ENCODE measurements at places on chromosomes 2 and 18.

- no peak for DNase-seq
Measured at GRCh38 chr2:241018051-241018891, 19.9 kb downstream of the SNED1 start.

GRCh38 chr18:31683106-31683505 is 1.3 kb downstream of the B4GALT6 start:
- no peak for DNase-seq

- no peak for DNase-seq
Measured at GRCh38 chr2:72926811-72927465, 9.6 kb downstream of the EMX1 start.

DNA sequence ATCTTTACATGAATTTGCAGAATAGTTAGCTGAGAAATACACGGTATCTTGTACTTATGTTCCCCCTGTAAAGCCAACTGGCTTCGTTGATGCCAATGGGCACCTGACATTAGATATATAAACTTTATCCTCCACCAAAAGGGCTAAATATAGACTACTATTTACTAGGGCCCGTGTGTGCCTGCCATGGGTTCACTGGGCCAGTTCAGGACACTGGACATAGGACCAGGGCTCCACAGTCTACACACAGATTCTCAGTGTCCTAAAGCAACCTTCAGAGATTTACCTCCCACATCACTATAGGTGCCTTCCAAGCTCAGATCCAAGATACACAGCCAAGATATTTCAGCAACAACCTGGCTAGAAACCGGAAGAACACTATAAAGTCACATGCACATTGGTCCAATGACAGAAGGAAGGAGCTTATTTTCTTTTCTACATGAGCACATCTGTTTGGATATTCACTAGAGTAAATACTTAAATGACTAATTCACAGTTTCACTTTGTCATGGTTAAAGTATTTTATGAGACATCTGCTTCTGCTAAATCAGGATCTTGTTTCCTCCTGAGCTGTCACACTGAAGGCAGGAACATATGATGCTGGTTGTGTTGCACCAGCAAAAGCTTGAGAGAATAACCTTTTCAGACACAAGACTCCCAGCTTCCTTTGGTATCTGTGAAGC is 95.1 kb downstream of the MYO5B start:
- DNase-seq = no peak

- DNase-seq = no peak
Measured at GRCh38 chr2:224922142-224922727, 120.0 kb downstream of the DOCK10 start.

DNA sequence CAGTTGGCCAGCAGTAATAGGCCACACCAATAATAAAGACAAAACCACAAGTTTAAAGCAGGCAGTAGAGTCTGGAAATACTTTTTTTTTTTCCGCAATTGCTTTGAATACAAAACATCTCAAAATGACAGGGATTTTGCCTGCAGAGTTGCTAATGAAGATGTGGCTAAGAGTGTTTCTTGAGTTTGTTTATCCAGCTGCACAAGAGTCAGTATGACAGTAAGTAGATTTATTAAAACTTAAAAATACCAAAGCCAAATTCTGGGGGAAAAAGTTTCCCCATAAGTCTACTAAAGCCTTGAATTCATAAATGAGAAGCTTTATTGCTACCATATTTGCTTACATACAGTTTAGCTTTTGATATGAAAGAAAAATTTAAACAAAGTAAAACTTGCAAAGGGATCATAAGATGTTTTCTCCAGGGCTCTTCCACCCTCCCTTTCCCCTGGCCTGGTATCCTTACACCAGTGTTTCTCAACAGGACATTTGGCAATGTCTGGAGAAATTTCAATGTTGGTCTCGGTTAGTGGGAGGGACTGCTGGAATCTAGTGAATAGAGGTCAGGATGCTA is 3.9 kb upstream of the DSEL start:
- DNase-seq = no peak

GRCh38 chr2:195181059-195181705 is 475.8 kb upstream of the SLC39A10 start:
- no peak for DNase-seq

DNA sequence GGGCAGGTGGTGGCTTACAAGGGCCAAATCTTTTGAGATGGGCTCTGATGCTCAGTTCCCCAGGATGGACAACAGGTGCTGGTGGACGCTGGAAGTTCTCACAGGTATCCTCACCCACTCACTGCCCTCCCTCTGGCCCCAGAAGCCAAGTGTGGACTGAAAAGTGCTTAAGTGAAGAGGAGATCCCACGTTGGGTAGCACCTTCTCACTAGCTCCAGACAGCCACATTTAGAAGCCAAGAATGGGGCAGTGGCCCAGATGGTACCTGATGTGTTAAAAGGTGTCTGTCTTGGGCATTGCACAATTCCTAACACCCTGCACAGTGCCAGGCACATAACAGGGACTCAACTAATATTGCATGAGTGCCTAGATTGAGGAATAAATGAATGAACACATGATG is 115.3 kb upstream of the TEX51 start:
- DNase-seq = no peak

DNA sequence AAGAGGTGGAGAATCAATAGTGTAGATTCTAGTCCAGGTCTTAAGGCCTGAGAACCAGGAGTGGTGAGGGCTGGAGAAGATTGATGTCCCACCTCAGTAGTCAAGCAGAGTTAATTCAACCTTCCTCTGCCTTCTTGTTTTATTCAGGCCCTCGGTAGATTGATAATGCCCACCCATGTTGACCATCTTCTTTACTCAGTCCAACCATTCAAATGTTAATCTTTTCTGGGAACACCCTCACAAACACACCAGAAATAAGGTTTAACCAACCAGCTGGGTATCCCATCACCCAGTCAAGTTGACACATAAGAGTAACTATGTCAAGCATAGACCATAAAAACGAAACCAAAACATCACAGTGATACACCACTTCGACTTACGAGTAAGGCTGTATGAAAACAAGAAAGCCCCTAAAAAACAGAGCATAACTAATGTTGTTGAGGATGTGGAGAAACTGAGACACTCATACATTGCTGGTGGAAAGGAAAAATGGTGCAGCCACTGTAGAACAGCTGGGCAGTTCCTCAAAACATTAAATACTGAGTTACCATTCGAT is 57.5 kb downstream of the SLC35F5 start:
- DNase-seq = no peak

DNA sequence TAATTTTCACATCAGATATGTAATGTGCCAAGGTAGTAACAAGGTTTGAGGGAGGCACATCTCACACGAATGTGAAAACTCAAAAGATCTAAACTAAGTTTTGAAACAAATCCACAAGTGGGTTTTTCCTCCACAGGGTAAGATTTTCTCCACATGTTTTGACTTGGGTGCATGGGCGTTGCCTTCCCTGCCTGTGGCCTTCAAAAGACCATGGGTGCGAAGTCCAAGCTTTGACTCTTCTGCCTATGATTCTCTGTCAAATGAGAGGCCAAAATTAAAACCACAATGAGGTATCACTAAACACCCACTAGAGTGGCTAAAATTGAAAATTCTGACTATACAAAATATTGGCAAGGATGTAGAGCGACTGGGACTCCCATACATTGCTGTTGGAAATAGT is 30.7 kb downstream of the NIFK start:
- DNase-seq = no peak

GRCh38 chr2:217691516-217691915 is 311.3 kb downstream of the TNS1 start:
- DNase-seq = no peak

GRCh38 chr18:58566556-58567292 is 62.2 kb downstream of the ALPK2 start:
- no peak for DNase-seq

- DNase-seq = no peak
Measured at GRCh38 chr2:159232456-159233170, 53.9 kb downstream of the WDSUB1 start.

GRCh38 chr2:207156451-207157161 is 9.1 kb downstream of the KLF7 start:
- DNase-seq = no peak

DNA sequence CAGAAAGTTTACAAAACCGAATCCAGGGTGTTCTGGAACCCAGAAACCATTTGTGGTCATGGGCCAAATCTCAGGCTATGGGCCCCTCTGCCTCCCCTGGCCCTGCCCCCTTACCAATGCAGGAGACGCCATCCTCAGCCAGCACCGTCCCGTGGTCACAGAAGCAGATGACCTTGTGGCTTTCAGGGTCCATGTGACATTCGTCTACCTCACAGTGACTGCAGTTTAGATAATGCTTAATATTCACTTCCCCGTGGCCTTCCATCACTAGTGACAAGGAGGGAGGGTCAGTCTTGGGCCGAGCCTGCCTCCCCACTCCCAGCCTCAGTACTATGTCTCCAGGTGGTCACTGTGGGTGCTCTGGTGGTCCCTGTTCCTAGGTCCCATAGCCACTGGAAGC is 111.6 kb downstream of the CLIP4 start:
- DNase-seq = no peak

GRCh38 chr2:75751360-75751759 is 40.6 kb upstream of the GCFC2 start:
- no peak for DNase-seq

GRCh38 chr2:1032030-1032429 is 81.4 kb downstream of the SNTG2 start:
- DNase-seq = no peak

DNA sequence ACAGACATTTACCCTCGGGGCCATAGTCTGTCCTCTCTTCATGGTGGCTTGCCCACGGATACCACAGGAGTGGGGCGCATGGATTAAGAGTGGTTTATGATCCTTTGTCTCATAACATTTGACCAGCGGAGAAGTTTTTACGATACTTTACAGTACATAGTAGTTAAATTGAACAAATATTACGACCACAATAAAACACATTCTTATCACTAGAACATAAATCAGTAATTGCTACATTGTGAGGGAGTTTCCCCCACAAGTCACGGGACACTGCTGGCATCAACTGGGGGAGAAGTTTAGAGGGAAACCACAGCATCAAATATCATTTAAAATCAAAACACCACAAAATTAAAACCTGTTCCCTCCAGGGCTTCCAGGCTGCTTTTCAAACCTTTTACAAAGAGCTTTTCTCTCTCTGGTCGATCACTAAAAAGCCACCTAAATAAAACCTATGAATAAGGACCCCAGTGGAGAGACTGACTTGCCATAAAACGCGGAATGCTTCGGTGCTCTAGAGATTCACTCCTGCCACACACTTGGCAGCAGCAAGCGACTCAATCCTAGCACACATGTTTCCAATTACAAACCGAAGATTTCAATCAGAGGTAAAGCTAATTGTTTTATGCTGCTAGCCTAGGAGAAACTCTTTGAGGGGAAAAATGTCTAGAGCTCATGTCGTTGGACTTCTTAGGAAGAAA is 173.7 kb upstream of the HNRNPA3 start:
- no peak for DNase-seq

GRCh38 chr2:232541961-232542714 is 2.6 kb downstream of the CHRNG start:
- DNase-seq = no peak

- DNase-seq = no peak
Measured at GRCh38 chr18:4441098-4441497, 14.0 kb downstream of the DLGAP1 start.

- no peak for DNase-seq
Measured at GRCh38 chr2:145258903-145259579, 739.1 kb upstream of the ZEB2 start.

DNA sequence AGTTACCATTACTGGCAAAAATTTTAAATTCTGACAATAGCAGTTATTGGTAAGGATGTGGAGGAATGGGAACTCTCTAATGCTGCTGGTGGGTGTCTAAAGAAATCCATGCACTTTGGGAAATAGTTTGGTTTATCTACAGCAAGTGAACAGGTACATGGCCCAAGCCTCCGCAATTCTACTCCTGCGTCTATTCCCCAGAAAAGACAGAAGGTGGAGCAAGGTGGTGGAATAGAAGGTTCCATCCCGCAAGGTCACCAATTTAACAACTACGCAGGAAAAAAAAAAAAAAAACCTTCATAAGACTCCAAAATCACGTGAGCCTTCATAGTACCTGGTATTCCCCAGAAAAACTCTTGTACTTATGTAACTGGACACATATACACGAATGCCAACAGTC is 6.5 kb downstream of the CFAP65 start:
- DNase-seq = no peak

DNA sequence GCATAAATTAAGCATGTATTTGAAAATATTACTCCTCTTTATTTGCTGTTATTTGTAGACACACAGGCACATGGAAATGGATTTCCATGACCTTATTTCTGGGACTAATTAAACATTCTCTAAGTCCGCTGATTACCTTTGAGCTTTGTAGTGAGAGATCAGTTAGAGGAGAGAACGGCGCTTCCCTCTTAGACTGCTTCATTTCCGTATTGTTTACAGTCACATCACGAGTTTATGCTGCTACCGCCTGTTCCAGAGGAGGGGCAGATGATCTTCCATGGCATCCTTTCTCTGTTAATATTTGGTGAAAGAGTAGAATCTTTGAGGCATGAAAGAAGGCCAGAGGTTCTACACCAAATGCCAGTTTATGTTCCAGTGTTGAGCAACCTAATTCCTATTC is 404.4 kb downstream of the TRIB2 start:
- no peak for DNase-seq

DNA sequence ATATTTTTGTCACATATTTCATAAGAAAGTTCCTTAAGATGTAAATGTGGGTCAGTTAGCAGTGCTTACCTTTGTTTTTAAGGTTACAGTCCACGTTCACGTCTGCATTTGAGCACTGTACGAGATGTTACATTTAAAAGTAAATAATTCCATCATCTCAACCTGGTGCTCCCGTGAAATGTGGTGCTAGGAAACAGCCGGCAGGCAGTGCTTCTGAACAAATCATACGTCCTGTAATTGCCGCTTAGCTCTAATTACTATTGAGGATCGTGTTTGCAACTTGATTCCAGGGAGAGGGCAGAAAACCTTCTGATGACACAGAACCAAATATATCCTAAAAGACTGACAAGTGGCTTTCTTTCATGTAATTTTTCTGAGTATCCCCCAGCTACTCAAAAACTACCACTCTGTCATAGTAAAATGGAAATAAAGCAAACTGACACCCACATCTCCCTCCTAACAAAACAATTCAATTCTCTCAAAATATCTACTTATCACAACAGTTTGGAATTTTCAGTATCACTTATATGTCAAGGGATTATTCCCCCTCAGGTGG is 297.8 kb upstream of the SESTD1 start:
- no peak for DNase-seq

- DNase-seq = no peak
Measured at GRCh38 chr2:175449616-175450015, 268.1 kb upstream of the ATP5MC3 start.

GRCh38 chr2:236041616-236042015 is 126.6 kb downstream of the GBX2 start:
- no peak for DNase-seq

DNA sequence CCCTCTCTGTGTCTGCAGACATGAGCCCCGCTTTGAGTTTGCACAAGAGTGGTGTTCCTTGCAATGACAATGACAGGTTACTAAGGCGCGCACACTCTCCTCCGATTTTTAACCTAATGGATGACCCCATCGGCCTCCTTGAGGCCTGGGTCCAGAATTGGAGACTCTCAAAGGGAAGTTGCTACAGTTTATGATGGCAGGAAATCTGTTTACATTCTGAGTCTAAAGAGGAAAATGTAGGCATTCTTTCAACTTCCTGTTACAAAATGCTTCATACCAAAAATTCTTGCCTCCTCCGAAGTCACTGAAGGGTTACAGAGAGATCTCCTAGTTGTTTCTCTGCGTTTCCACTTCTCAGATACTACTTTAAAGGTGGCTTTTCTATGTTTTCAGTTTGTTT is 225.3 kb upstream of the AGAP1 start:
- DNase-seq = no peak
